ENCODE measurements at places on chromosomes 3 and 15. TPM values are rescaled to one million over a fixed set of nuclear protein-coding genes. Genes with fewer than 3 reads are reported as not detected.

NANOGP8 gene
- not detected for total RNA-seq

REC114 gene
- not detected for total RNA-seq

ZNF80 gene
- total RNA-seq = not detected

PATL2 gene
- total RNA-seq = 0.14 TPM

MST1R gene
- total RNA-seq = 6.1 TPM
